ENCODE measurements at places on chromosomes 3 and 15.

DNA sequence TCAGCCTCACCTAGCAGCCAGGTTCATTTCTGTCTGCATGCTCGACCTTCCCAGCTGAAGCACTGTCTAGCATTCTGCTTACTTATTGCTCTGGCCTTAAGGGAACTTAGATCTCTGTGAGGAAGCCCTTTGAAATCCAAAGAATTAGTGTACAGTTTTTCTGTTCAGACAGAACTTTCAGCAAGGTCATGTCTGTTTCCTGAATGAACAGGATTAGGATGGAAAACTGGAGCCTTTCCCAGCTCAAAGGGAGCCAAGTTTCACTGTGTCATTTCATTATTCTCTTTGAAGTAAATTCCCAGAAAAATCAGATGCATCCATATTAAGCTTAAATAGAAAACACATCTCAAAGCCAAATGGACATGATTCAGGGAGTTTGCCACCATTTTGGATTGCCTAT lies 457.3 kb upstream of the KCNMB2 start:
- DNase-seq, result no peak

- DNase-seq, result no peak
Measured at GRCh38 chr15:77243135-77243534, 172.2 kb upstream of the TSPAN3 start.

DNA sequence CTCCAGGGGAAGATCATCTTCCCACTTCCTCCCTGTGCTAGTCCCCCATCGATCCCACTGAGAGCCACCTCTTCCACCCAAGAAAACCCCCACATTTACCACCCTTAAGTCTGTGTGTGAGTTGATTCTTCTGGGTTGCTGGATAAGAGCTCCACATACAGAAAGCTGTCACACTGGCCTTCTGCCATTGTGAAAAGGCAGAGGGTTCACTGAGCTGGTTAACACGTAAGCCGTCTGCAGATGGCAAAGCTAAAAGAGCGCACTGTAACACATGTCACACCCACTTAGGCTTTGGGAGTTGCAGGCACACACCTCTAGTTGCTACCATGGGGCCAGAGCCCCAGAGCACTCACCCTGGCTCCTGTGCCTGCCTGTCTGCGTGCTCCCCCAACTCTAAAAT lies 309.8 kb upstream of the LRRC3B start:
- DNase-seq, result no peak

DNA sequence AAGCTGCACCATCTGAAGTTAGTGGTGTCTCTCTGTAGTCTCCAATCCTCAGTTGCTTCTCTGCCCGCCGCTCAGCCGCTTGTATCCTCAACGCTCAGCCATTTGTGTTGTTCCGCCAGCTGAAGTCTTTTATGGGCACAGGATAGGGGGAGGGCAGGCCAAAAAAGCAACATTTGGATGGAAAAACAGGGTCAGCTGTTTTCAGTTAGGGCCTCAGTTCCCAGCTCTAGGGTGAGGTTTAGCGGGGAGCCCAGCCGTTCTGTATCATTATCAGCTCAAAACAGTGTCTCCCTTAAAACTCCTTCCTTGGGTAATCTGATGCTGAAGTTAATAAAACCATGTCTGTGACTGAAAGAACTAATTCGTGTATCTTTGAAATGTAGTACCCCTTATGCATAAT lies 329.5 kb upstream of the AZI2 start:
- DNase-seq, result no peak

GRCh38 chr3:106347350-106347749 lies 478.5 kb upstream of the CBLB start:
- DNase-seq, result no peak

All from natural killer cell (primary cell).